Gastrocnemius medialis (tissue), 4 donors: ENCODE measurements at places on chromosomes 13 and 19. TPM values are rescaled to one million over a fixed set of nuclear protein-coding genes. Genes with fewer than 3 reads are reported as not detected.

Gene HRC
- total RNA-seq: 190 TPM

Gene PRRG2
- 3.8 TPM for total RNA-seq

Gene SLC44A2
- 82.0 TPM for total RNA-seq

Gene ZNF578
- total RNA-seq: 0.63 TPM

Gene VSTM1
- total RNA-seq: not detected

Gene KLK14
- total RNA-seq: not detected

Gene OLFM4
- total RNA-seq: 1.6 TPM

Gene RPS16
- 1,519 TPM for total RNA-seq

Gene TLE2
- total RNA-seq: 44.6 TPM

Gene SH2D3A
- not detected for total RNA-seq

Gene CEACAM4
- total RNA-seq: 2.7 TPM

Gene FCER2
- total RNA-seq: not detected

DNA sequence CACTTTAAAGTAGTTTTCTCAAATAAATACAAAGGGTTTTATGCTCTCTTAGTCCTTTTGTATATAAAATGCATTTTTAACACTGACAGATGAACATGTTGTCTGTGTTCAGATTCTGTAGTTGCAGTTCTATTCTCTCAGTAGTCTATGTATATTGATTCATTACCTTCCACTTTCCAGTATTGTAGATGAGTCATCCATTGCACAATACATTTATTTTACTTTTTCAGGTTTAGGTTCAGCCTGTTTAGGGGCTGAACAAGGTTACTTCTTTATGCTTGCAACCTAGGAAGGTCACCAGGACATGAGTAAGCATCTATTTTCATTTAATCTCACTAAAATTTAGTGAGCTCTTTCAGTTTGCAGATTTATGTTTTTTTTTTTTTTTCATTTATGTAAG, 173.6 kb downstream of the NALCN start:
- DNase-seq: no peak

DNA sequence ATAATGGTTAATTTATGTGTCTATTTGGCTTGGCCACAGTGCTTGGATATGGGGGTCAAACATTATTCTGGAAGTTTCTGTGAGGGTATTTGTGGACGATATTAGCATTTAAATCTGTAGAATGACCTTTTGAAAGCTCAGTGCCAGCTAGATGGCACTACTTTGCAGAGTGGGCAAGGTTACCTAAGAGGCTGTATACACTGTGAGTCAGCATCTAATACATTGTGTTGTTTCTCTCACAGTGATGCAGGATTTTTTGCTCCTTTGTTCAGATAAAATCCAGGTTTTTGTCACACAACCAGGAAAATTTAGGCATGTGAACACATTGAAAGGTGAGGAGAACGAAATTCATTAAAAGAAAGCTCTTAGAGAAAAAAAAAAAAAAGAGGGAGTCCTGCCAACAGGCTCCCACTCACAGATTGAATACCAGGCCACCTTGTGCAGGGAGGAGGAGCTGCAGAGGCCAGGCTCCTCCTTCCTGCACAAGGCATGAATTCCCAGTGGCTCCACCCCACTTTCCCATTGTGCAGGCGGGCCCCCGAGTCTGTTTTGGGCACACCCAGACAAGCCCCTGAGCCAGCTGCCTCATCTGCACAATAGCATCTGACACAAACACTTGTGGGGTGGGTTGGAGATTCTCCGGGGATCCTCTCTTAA, 551.0 kb upstream of the ATXN8OS start:
- no peak for DNase-seq

DNA sequence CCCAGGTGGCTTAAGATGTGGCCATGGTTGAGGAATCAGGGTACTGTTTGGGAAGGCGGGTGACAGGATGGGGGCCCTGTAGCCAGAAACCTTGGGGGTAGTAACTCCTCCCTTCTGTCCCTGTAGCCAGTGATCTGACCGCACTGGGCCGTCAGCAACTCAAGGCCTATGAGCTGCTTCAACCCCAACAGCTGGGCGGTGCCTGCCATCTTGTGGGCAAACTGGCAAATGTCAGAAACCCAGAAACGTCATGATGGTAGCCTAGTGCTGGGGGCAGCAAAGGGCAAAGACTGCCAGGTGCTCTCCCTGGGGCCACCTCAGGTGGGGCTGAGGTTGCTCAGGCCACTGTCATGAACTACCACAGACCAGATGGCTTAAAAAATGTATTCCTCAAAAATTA, 3.5 kb downstream of the COPE start:
- peak; percentile 47 for DNase-seq

DNA sequence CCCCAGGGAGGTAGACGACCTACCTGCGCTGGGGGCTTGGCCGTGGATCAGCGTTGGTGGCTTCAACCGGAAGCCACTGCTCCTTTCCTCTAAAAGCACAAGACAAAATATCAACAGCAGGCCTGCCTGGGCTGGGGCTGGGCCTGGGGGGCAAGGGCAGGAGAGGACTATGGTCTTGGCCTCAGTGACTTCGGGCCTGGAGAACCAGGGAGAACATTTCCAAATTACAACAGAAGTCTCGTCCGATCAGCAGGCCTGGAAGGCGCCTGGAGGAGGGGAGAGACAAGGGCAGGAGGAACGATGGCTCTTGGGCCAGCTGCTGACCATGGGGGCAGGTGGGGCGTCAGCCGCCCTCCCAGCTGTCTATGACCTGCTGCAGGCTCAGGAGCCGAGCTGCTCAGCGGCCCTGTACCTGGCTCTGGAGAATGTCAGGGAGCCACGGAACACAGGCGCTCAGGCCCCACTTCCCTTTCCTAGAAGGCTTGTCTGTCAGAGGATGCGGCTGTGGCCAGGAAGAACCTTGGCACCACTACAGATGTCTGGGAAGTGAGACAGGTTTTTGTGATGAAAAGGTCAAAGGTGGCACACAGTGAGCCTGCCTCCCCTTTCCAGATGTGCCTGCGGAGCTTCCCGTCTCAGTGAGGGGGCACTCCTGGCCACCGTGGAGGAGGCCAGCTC, 19.5 kb downstream of the CAPS start:
- no peak for DNase-seq

DNA sequence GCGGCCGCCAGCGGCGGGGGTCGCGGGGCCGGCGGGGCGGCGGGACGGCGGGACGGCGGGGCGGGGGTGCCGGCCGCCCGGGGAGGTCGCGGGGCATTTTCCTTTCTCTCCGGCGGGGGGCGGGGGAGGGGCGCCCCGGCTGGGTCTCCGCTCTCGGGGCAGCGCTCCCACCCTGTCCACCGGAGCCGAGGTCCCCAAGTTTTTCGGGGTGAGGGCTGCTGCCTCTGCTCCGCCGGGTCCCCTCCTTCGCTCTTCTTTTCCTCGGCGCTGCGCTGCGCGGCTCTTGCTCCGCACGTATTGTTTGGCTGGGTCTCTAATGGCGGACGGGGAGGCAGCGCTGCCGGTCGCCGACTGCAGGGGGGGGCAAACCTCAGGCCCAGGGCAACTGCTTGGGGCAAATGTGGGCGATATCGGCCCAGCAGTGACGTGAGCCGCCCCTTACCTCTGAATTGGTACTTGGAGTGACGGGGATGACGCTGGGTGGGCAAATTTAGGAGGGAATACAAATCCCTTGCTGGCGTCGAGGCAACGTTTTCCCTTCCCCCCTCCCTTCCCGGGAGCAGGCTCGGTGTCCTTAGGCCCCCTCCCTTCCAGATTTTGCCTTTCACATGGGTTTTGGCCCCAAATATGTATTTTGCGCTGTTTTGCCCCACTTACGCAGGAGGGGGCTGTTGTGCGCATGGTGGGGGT, 759 bp downstream of the ZMYM2 start:
- DNase-seq: peak; percentile 17

DNA sequence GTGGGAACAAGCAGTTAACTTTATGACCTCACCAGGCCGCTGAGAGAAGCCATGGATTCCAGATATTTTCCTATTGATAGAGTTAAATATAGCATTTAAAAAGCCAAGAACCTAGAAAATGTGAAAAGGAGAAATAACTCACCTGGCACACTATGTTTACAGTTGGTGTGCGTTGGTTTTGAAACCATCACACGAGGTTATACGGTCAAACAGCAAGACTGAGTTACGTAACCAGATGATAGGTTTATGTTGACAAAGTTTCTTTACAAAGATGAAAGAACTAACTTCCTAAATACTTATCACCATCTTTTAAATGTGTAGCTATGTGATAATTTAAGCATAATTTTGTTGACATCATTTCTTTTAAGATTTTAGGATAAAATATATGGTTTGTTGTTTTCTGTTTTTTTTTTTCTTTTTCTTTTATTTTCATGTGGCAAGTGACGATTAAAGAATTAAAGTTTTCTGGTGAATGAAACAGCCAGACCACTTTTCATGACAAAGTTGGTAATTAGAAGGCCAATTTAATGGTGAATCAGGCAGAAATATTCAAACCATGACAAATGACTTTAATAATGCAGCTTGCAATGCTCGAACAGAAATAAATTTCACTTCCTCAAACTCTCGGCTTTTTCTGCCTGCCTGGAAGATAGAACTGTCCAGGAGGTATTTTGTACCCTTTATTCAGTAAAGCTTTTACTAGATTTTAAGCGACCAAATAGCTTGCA, 339.1 kb upstream of the OBI1 start:
- no peak for DNase-seq

- DNase-seq: peak; percentile 47
These were observed 21.9 kb downstream of the ANKRD27 start for GRCh38 chr19:32652894-32653598.

- DNase-seq: no peak
These were observed 85.2 kb downstream of the ATP11A start for GRCh38 chr13:112774829-112775565.

DNA sequence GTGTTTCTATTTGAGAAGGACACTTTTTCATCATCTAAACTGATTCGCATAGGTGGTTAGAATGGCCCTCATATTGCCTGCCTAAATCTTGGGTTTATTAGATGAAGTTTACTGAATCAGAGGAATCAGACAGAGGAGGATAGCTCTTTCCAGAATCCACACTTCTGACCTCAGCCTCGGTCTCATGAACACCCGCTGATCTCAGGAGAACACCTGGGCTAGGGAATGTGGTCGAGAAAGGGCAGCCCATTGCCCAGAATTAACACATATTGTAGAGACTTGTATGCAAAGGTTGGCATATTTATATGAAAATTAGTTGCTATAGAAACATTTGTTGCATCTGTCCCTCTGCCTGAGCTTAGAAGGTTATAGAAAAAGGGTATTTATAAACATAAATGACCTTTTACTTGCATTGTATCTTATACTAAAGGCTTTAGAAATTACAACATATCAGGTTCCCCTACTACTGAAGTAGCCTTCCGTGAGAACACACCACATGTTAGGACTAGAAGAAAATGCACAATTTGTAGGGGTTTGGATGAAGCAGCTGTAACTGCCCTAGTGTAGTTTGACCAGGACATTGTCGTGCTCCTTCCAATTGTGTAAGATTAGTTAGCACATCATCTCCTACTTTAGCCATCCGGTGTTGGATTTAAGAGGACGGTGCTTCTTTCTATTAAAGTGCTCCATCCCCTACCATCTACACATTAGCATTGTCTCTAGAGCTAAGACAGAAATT, 103.8 kb downstream of the TNFRSF19 start:
- no peak for DNase-seq

- DNase-seq: no peak
These were observed 26.1 kb downstream of the DOT1L start for GRCh38 chr19:2189880-2190279.

GRCh38 chr19:16861011-16861410, 27.8 kb upstream of the F2RL3 start:
- no peak for DNase-seq

DNA sequence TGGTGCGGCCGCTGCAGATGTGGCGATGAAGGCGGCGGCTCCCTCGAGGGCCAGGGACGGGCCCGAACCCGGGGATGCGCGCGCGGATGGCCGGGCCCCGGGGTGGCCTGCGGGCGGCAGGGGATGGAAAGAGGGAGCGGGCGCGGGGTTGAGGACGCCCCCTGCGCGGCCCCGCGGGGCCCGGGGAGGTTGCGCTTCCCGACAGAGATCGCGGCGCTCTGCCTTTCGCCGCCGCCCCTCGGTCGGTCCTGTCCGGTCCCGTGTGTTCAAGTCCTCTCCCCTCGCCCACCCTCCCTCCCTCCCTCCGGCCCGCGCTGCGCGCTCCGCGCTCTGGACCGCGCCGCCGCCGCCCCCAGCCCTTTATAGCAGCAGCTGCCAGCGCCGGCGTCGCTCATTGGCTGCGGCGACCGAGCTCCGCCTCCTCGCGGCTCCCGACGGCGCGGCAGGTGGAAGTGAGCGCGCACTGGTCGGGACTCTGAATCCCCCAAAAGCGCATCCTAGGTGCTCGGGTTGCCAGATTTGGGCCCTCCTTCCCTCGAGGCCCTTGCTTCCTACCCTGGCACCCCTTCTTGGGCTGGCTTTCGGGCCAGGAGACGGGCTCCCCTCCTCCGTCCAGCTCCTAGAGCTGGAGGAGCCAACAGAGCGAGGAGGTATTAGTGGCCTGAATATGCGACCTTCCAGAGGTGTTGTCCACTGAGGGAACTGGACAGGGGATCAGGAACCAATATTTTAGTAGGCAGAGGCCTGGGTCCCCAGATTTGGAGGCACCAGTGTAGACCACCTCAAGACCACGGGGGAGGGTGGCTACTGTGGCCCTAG, at the start of gene ELAVL3:
TSS of gene ELAVL3 (minus strand) at position 332 of the 819 bp plus-strand sequence. CDS start 438 bp downstream, outside the sequence.
- no peak for DNase-seq

DNA sequence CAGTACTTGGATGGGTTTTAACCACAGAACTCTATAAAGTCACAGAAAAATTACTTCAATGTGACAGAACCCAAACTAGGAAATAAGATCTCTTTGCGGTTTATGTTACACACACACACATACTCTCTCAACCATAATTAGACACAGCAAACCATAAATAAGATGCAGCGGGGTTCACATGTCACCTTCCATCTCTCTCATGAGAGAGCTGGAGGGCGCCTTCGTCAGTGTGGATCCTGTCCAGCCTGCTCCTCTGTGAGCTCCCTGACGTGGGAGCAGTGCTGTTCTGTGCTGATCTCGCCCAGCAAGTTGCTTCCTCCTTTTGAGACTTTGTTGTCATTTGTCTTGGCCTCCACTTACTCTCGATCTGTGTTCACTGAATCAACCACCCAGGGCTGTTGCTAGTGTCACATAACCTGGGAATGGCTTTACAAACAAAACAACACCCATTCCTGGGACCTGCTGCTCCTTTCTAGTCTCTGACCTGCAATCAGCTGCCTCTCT, 204.9 kb upstream of the KL start:
- no peak for DNase-seq

DNA sequence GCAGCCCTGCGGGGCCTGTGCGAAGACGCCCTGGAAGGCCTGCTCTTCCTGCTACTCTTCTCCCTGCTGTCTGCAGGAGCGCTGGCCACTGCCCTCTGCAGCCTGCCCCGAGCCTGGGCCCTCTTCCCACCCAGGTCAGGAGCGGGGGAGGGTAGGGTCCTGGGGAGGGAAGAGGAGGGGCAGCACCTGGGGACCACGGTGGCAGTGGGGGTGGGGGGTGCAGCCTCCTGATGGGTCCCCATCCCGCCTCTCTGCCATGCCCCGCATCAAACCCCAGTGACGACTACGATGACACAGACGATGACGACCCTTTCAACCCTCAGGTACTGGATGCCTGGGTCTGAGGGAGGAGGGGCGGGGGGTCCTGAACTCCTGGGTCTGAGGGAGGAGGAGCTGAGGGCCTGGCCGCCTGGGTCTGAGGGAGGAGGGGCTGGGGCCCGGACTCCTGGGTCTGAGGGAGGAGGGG, 13.4 kb upstream of the LENG8 start:
- no peak for DNase-seq

GRCh38 chr13:35514801-35515502, 38.5 kb upstream of the MAB21L1 start:
- DNase-seq: no peak
